HuH-7 (cell line): ENCODE measurements at places on chromosomes 12 and 14.
A peak's percentile ranks its signal among the peaks of the same experiment; 100 is the strongest.

DNA sequence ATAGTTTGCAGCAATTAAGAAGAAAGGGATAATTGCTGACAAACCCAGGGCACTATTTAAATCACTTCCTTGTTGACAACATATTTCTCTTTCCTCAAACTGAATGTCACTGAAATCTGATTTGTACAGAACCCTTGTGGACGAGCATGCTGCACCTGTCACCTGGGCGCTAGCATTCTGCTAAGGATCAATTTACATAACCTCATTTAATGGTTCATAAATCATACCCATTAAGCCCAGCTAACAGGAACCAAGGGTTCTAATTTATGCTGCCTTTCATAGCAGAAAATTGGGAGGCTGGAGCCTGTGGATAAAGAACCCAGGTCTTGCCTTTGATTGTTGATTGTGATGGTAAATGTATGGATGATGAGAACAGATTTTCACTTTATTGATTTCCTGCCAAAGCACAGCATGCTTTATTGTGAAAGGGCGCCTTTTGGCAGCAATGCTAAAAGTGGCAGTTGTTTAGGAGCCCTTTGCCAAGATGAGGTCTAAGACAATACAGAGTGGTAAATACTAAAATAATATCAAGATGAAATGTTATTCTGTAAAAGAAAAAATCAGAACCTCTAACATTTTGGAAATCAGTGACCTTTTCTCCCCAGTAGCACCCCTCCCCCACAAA, 95.4 kb downstream of the NKX2-1 start:
- DNase-seq, result no peak

DNA sequence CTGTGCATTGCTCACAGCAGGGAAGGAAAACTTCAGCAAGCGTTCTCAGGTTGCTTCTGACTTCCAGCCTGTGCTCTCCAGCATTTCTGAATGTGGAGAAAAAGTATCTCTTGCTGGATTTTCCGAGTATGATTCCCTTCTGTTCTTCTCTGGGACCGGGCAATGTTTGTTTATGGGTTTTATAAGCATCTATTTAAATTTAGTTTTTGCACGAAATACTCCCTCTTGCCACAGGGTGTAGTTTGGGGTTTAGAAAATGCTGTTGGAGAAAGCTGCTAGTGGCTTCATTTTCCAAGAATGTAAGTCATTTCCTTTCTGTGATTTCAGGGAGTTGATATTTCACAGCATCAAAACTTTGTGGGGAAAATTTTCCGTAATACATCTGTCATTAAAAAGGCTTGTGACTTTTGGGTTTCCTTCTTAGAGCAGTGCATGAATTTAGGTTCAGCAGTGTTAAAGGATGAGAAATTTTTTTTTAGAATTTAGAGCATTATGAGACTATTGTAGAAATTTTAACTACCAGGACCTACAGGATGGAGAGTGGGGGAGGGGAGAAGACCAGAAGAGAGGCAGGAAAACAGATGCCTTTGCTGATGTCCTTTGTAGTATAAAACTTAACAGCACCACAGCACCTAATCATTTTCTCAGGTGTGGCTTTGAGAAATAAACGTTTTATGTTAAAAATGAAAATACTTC, 1.5 kb downstream of the FRMD6 start:
- DNase-seq, result peak; percentile 8

DNA sequence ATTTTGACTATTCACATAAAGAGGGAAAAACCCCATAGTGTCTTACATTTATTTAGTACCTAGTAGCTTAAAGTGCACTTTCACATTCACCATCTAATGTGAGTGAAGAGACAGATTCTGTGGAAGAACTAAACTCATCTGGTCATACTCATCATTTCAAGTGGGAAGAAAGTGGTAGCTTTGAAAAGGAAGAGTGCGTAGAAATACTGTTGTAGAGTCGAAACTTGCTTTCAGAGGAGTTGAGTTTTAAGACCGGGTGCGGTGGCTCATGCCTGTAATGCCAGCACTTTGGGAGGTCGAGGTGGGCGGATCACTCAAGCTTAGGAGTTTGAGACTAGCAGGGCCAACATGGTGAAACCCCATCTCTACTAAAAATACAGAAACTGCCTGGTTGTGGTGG, 222.2 kb downstream of the ERC1 start:
- DNase-seq, result no peak

DNA sequence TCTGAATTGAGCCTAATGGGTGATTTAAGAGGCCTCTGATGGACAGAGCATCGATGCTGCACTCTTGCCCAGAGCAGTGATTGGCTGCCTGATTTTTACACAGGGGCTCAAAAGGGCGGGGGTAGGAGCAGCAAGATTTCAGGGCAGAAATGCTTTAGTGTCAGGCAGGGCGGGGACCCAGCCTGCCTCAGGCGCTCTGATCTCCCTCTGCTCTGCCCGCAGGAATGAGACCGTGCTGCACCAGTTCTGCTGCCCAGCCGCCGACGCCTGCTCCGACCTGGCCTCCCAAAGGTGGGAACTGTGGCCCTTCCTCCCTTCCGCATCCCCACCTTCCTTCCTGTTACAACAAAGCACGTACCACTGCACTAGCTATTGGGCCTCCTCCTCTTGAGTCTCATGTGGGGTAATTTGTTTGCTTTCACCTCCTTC, 32.4 kb downstream of the IQSEC3 start:
- no peak for DNase-seq

- no peak for DNase-seq
These were observed 48.7 kb upstream of the ATF1 start for GRCh38 chr12:50715174-50715573.

- DNase-seq, result no peak
These were observed 1.6 kb downstream of the FGF6 start for GRCh38 chr12:4444031-4444430.

GRCh38 chr12:130398100-130398848, 60.6 kb downstream of the PIWIL1 start:
- no peak for DNase-seq

DNA sequence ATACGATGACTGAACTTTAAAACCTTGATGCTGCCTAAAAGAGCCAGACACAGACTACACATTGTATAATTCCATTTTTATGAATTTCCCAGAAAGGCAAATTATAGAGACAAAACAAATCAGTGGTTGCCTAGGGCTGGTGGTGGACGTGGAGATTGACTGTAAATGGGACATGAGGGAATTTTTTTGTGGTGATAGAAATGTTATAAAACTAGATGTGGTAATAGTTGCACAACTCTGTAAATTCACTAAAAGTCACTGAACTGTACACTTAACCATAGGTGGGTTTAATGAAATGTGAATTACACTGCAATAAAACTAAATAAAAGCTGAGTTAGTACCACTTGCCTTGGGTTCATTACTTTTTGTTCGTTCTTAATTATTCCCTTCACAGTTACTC, 72.1 kb downstream of the PLEKHA5 start:
- DNase-seq, result no peak

DNA sequence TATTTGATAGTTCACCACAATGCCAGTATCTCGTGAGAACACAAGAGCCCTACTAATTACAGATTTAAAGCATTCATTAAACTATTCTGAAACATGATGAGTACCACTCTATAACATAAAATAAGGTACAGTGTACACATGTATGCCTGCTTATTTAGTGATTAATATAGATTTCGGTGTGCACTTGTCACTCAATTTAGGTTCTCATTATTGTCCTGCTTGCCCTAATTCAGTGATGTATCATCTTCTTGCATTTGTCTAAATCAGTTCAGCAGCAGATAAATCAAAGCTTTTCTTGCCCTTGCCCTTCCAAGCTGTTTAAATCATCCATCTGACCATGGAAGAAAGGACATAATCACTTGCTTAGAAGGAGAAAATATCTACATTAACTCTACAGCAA, 359.7 kb downstream of the GXYLT1 start:
- no peak for DNase-seq

DNA sequence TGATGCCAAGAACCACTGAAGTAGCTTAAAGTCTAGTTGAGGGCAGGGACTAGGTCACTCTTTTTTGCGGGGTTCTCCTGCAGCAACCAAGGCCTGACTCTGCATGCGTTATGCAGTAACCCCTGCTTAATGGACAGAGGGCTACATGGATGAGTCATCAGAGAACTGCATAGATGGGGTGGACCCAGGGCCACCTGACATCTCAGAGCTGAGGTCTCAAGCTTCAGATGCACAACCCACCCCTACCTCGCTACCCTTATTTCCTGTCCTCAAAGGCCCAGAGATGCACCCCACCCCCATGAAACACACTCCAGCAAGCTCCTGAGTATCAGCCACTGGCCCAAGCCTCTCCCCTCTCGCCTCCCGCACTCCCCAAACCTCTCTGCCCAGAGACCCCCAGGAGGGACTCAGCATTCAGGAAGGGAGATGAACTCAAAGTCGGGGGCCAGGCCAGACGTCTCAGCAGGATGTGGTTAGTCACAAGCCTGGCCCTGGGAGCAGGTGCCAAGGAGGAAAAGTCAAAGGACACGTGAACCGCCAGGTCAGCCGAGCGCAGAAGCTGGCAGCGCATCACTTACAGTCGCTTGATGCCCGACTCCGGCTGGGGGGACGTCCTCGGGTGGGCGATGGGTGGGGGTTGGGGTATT, 25.8 kb downstream of the SNRNP35 start:
- DNase-seq, result no peak

DNA sequence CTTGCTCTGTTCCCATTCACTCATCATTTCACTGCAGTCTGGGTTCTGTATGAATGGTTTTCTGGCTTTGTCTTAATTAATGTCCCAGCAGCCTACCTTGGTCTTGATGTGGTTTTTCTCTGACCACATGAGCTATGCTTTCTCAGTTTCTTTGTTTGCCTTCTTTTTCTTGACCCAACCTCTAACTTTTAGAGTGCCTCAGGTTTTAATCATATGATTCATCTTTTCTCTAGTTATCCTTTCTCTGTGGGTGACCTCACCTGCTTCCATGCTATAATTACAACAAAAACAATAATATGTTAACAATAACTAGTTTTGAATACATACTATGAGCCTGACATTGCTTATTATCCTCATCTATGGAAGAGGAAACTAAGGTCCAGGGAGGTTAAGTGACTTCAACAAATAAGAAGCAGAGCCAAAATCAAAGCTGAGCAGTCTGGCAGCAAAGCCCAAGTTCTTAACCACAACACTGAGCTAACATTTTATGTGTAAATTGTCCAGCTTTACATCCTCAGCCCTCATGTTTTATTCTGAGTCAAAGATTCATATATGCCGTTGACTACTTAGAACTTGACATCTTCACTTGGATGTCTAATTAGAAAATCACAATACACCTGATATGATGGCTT, 4.7 kb upstream of the EPYC start:
- no peak for DNase-seq

GRCh38 chr12:55707841-55708694, at the start of gene ITGA7:
Gene ITGA7, minus strand, starts transcription at chr12:55707904. Its CDS starts 222 bp downstream, at chr12:55707682.
- DNase-seq, result peak; percentile 90

DNA sequence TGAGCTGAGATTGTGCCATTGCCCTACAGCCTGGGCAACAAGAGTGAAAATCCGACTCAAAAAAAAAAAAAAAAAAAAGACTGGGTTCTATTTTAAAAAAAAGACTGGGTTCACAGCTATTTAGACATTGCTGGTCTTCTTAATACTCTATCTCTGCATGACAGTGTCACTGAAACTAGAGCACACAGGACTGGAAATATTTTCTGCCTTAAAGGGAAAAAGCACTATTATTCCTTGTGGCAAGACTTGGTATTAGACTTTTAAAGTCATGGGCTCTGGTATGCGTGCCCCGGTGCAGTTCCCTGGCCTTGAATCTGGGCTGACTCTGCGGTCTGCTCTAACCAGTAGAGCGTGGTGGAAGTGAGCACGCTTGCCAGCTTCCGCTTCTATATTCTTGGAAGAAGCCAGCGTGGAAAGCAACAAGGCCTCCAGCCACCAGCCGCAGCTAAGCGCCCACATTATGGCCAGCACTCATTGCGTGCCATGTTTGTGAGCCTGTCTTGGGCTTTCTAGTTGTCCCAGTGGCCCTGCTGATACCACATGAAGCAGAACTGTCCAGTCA, 31.3 kb downstream of the PRKAB1 start:
- no peak for DNase-seq

- no peak for DNase-seq
These were observed 301.8 kb downstream of the AEBP2 start for GRCh38 chr12:19741132-19741489.

DNA sequence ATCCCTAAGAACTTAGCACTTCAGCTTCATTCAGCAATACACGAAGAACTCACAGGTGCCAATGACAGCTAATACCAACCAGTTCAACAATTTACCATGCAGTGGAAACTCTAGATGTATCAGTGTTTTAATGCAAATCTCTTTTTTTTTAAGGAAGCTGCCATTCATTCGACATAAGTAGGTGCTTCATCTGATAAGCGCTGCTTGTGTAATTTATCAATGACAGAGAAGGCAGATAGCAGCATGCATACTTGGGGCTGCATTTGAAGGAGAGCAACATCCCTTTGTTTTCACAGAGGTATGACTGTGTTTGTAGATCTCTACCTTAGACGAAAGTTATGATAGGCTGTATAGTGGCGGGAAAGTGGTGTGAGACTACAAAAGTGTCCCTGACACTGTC, 977.1 kb downstream of the AACS start:
- DNase-seq, result no peak

- peak; percentile 48 for DNase-seq
These were observed 133.8 kb upstream of the NUDT4 start for GRCh38 chr12:93243689-93244513.

DNA sequence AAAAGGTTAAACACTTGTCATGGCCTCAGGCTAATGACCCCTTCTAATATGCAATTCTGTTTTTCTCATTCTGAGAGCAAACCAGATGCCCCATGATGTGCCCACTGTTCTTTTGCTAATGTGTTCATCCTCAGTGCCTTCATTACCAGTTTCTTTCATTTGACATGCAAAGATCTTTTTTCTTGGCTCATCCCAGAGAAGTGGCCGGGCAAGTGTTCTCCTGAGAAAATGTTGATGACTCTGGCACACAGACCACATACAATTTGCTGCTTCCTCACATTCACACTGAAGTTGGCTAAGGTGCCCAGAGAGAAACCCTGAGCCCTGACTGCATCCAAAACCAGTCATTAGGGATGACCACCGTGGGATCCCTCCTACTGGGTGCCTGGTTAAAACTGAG, 833.3 kb downstream of the DIO2 start:
- DNase-seq, result no peak

- DNase-seq, result peak; percentile 22
These were observed 62.8 kb downstream of the SMOC1 start for GRCh38 chr14:69941768-69942742.

- peak; percentile 16 for DNase-seq
These were observed 24.1 kb downstream of the NUP37 start for GRCh38 chr12:102095677-102096263.

DNA sequence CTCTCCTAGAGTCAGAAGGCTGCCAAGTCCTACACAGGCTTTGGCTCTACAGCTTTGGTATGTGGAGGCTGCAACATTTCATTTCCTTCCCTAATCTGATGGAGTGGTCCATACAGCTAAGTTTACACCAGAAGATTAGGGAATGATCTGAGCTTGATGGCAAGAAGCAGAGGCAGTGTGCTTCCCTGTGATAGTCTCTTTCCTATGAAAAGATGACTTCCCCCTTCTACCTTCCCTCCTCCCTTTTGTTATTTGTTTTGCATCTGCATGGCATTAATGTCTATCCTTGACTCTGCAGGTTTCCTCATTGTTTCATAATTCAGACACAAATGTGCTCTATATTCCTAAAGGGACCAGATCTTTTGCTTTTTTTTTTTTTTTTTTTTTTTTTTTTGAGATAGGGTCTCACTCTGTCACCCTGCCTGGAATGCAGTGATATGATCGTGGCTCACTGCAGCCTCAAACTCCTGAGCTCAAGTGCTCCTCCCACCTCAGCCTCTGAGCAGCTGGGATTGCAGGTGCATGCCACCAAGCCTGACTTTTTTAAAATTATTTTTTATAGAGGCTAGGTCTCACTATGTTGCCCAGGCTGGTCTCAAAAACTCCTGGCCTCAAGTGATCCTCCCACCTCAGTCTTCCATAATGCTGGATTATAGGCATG, 76.3 kb downstream of the GRIP1 start:
- no peak for DNase-seq

- no peak for DNase-seq
These were observed 18.0 kb downstream of the LRTM2 start for GRCh38 chr12:1838205-1838993.
